ENCODE measurements at places on chromosomes 3 and 15.

GRCh38 chr3:58608648-58609047 is 31.5 kb upstream of the FAM107A start:
- no peak for DNase-seq

GRCh38 chr3:39101022-39101689 is 6.3 kb downstream of the GORASP1 start:
- DNase-seq = peak; percentile 46

DNA sequence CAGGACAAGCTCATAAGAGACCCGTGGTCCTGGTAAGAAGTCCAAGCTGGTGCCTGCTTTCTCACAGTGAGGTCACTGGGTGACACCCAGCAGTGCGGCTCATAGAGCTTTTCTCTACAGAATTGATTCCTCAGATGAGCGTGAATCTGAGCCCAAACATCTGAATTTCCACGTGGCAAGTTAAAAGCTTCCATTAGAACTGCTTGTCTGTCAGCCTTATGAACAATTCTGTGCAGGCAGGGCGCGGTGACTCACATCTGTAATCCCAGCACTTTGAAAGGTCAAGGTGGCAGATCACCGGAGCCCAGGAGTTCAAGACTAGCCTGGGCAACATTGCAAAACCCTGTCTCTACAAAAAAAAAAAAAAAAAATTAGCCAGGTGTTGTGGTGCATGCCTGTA is 113.1 kb upstream of the ABHD17C start:
- DNase-seq = no peak

GRCh38 chr15:40819048-40819447 is 9.5 kb downstream of the PPP1R14D start:
- DNase-seq = no peak

DNA sequence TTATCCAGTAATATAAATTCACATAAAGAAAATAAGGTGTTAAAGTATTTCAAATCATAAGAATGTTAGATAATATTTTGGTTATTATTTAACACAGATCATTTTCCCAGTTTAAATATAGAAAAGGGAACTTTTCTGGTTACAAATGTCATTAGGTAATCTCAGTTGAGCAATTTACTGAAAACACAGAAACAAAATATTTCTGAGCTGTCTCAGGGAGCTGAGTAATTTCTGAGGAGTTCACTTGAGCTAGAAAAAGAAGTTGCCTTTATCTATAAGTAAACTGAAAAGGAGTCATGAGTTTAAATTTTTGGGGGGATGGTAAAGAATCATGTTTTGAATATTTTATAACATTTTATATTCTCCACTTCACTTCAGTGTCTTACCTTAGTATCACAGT is 855.4 kb upstream of the ARPP21 start:
- DNase-seq = no peak

GRCh38 chr3:191176038-191176785 is 22.8 kb upstream of the OSTN start:
- no peak for DNase-seq

DNA sequence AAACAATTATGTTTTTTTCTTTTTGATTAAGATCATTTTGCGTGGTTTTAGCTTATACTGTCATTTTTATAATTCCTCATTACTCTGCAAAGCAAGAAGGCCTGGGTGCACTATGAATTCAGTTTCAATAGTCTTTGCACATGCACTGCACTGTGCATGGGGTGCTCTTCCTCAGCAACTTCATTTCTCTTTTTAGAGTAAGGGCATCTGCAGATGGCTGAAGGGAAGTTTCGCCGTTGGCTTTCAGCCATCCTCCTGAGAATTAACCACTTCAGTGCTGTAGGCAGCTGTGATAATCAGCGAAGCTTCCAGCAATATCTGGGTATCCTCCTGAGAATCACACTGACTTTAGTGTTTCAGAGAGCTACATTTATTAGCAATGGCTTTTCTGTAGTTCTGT is 284.8 kb downstream of the GBE1 start:
- no peak for DNase-seq

DNA sequence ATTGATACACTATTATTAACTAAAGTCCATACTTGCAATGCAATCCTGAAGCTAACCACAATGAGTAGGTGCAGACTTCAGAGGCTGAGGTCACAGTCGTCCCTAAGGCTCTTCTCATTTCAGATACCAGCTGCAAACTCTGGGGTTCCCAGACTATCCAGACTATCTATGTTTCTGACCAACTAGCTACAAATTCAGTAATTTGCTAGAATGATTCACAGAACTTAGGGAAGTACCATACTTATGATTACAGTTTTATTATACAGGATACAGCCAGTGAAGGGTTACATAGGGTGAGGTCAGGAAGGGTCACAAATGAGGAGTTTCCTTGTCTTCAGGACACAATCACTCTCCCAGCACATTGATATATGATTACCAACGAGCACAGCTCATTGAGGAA is 36.5 kb downstream of the PPM1L start:
- no peak for DNase-seq

- no peak for DNase-seq
These were observed 12.4 kb downstream of the GYG1 start for GRCh38 chr3:149003653-149004305.

DNA sequence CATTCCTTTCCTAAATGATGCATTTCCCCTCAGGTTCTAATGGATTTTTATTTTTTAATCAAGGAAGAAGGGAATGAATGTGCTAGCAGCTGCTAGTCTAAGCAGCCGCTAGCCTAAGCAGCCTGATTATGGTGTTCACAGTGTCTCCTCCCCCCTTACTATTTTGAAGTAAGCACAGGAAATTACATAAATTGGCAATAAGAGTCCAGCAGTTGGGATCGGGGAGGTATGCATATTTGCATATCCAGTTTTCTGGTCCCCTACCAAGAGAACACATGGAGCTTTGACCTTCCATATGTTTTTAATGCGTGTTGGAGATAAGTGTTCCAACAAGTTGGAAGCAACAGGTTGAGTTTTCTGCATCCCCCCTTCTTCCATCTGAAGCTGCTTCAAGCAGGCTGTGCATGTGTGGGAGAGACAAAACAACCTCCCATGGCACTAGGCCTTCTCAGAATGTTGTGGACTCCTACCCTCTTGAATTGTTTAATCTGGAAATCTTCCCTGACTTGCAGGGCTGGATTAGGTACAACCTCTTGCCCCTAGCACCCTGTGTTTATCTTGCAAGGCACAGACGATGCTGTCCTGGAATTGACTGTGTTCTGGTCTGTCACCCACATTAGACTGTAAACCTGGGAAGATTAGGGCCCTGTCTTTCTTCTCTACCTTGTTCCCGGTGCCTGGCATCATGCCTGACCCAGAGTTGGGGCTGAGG is 124.8 kb upstream of the LRIG1 start:
- DNase-seq = no peak

- no peak for DNase-seq
These were observed 103.7 kb upstream of the TGFBR2 start for GRCh38 chr3:30502742-30503073.

GRCh38 chr15:70294731-70295305 is 197.1 kb upstream of the TLE3 start:
- no peak for DNase-seq

DNA sequence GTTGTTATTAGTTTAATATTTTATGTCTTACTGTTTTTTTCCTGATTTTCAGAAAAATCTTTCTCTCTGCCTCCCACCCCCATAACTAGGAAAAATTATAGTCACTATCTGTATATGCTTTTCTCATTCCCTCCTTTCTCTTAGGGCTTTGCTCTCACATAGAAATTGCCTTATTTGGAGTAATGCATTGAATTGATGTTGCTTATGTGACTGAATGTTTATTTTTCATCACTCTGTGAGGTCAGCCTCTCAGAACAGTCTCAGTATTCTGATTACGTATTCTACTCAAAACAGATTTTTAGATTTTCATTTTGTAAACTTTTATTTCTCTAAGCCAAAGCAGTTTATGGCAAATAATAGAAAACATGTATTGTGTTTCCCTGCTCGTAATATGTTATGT is 121.0 kb downstream of the SLMAP start:
- no peak for DNase-seq

DNA sequence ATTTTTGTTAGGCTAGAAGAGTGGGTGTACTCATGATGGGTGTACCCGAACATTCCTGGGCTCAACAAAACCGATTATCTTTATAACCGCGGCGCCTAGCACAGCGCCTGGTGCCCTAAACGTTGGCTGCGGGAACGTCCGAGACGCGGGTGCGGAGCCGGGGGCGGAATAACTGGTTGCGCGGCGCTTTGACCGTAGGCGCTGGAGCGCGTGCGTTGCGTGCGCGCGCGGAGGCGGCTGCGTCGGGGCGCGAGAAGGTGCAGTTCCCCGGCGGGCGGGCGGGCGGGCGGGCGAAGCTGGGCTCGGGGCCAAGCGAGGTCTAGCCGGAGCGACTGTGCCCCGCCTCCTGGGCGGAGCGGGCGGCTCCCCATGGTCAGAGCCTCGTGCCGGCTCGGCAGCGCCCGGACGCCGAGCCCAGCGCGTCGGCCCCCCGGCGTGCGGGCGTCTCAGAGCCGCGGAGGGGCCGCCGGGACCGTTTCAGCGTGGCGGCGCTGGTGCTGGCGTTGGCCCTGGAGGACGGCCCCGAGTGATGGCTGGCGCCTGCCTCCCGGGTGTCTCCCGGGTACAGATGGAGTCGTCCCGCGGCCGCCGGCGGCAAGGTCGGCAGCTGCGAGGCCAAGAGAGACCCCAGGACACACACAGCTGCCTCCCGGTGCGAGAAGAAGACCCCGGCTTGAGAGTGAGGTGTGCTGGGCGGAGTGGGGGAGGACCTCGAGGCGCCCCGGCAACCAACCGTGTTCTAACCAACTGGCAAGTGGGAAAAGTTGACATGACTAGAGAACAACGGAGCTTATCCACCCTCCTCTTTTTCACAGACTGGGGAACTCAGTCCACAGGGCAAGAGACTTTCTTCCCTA is at the start of gene PLAAT1:
PLAAT1 (plus strand) TSS at position 373 of the 857 bp plus-strand sequence. CDS start 14,429 bp downstream, outside the sequence.
- DNase-seq = peak; percentile 69

DNA sequence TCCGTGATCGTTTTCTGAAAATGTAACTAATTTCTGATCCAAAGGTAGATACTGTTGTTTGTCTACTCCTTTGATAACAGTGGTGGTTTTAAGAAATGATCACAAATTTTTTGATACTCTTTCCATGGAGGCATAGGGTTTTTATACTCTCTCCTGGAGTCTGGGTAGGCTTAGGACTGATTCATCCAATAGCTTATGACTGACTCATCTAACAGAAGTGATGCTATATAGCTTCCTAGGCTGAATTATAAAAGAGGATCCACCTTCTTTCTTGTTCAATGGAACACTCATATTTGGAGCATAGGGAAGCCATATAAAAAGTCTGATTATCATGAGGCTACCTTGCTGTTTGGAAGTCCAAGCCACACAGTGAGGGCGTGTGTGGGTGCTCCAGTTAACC is 84.3 kb downstream of the CHST2 start:
- DNase-seq = no peak

- peak; percentile 9 for DNase-seq
These were observed 20.5 kb downstream of the SLC35A5 start for GRCh38 chr3:112582244-112582874.

All from WERI-Rb-1 (cell line).